DMS79 (cell line): ENCODE measurements at places on chromosomes 7 and 10.

GRCh38 chr7:105849122-105849855 is 27.1 kb downstream of the ATXN7L1 start:
- no peak for DNase-seq

- no peak for DNase-seq
These were observed 42.3 kb upstream of the SP8 start for GRCh38 chr7:20828947-20829346.

- peak; percentile 35 for DNase-seq
These were observed 642.9 kb downstream of the SDK1 start for GRCh38 chr7:3943779-3944520.

DNA sequence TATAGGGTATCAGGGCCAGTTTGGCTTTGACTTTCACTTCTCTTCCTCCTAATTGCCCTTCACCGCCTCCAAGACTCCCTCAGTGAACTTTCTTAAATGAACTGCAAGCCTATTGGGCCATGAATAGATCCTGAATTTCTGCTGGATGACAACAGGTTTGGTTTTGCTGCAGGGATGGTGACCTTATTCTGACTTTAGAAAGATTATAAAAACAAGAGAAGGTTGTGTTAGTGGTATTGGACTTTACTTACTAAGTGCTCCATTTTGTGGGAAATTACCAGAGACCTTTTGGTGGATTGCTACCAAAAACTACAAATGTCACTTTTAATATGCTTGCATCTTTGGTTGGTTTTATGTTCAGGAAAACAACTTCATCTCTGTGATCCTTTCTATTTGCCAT is 11.5 kb upstream of the LIPA start:
- no peak for DNase-seq

- no peak for DNase-seq
These were observed 444 bp downstream of the NKX1-2 start for GRCh38 chr10:124449170-124450011.

DNA sequence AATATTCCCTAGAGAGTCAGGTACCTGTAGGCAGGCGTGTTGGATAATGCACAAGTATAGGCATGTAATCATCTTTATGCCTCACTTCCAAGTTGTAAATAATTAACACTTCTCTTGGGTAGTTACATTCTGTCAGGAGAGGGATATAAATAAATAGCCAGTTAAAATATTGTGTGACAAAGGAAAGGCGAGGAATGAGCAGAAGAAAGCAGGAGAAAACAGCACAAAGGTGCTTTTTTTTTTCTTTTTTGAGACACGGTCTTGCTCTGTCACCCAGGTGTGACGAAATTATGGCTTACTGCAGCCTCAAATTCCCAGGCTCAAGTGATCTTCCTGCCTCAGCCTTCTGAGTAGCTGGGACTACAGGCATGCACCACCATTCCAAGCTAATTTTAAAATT is 99.2 kb upstream of the LYZL2 start:
- peak; percentile 22 for DNase-seq

DNA sequence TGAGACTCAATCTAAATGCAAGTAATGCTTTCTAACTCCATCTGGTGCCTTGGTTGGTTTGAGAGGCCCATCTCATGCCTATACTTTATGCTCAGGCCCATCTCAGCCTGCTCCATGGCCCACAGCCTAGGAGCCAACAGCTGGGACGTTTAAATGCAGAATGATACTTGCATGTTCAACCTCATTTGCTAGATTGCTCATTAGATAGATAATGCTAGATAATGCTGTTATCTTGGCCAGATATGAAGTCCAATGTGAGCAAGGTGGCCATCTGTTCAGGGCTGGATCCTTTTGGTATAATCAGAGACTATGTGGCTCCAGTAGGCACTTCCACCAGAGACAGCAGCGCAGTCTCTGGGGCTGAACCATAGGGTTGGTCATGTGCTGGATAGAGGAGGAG is 321.6 kb upstream of the PHYHIPL start:
- no peak for DNase-seq

- DNase-seq = peak; percentile 11
These were observed 108.8 kb upstream of the PCLO start for GRCh38 chr7:83271212-83272099.

DNA sequence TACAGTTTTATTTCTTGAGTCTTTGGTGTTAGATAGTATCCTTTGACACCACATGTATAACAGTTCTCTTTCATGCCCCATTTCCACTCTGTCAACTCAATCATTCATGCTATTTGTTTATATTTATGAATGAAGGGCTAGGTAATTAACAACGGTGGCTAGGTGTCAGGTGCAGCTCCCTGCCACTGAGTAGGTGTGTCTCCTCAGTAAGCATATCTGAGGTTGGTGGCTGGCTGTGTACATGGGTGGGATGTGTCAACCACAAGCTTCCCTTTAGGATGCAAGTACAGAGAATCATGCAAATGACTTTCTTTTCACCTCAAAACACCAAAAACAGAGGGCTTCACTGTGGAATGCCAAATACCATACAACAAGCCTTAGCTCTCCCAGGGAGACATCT is 83.4 kb downstream of the ZNF365 start:
- no peak for DNase-seq

- DNase-seq = no peak
These were observed 1.8 kb upstream of the MAGI2 start for GRCh38 chr7:79455173-79455790.

DNA sequence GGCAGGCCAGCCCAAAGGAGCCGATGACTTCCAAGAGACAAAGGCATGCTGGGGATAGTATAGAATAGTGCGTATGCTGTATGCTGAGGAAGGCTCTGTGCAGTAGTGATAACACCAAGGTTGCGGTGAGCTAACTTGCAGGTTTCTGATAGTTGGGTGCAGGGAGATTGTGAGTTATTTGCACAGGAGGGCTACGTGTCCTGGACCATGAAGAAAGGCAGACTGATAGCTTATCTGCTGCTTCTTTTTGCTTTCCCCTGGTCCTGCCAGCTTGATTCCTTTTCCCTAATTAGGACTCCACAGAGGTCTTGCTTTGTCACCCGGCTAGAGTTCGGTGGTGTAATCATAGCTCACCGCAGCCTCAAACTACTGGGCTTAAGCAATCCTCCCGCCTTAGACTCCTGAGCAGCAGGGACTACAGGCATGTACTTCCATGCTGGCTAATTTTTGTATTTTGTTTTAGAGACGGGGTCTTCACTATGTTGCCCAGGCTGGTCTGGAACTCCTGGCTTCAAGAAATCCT is 43.9 kb upstream of the ARHGAP12 start:
- no peak for DNase-seq

GRCh38 chr10:110398419-110399105 is 93.8 kb upstream of the SMNDC1 start:
- DNase-seq = no peak

GRCh38 chr7:7256731-7257274 is 74.5 kb downstream of the C1GALT1 start:
- no peak for DNase-seq

DNA sequence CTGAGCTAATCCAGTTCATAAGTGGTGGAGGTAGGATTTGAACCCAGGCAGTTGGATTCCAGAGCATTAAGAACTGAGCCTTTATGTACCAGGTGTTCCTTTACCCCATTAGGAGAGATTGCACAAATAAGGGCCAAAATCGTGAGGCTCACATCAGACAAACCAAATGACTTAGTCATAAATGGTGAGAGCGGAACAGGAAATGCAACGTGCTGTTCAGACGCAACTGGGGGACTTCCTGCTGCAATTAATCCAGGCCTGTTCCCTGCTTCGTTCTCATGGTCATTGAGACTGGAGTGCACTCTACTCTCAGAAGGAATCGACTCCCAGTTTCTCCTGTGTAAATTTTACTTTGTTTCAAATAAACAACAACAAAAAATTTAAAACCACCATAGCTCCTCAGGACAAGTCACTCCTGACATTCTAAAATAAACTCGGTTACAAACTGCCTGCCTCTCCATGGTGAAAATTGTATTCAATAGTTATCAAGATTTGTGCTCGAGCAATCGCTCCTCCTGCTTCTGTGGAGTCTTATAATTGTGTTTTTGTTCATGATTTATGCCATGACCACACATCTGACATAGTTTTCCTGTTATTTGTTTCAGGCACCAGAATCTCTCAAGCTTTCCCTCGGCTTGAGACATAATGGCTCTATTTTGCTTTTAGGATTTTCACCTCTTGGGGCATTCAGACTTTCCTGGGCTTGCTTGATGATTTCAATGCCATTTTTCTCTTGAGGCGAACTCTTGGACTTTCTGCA is 115.3 kb upstream of the BMPER start:
- DNase-seq = no peak

DNA sequence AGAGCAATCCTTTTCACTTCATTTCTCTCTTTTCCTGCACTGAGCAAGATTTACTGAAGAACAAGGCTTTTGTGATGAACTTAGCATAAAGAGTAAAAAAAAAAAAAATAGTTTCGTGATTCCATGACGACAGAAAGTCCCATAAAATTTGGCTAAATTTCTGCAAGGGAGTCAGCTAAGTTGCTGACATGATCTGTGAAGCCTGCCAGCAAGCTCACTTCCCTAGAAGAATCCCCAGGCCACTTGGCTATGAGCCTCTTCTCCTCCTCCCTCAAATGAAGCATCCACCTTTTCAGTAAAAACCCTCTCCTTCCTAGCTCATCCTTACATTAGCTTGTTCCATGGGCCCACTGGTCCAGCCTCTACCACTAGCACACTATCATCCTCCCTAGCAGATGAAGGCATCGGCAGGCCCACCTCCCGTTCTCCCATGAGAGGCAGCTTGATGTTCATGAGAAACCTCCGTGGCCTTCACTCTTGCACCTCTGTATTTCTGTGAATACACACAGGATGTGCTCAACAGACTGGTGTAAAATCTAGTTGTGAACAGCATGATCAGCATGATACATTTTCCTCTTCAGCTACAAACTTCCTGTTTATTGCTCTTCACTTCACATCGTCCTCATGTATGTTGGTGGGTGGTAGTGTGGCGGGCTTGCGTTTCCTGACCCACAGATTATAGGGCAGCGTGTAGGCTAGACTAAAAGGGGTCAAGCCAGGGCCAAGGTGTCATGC is 30.9 kb downstream of the GIMAP8 start:
- no peak for DNase-seq
